Right atrium auricular region (tissue), 2 donors: ENCODE measurements at places on chromosomes 3 and 15. TPM values are rescaled to one million over a fixed set of nuclear protein-coding genes. Genes with fewer than 3 reads are reported as not detected.

The OSTN gene
- 0.22 TPM for total RNA-seq

The ALDH1A2 gene
- total RNA-seq: 38.7 TPM

GRCh38 chr3:30112902-30113484 is 493.4 kb upstream of the TGFBR2 start:
- DNase-seq: no peak

GRCh38 chr15:96213045-96213444 is 117.5 kb upstream of the NR2F2 start:
- no peak for DNase-seq

GRCh38 chr15:30038667-30039523 is 43.9 kb upstream of the GOLGA8J start:
- DNase-seq: no peak
